ENCODE measurements at places on chromosomes 1 and 21. TPM values are rescaled to one million over a fixed set of nuclear protein-coding genes. Genes with fewer than 3 reads are reported as not detected.

DNA sequence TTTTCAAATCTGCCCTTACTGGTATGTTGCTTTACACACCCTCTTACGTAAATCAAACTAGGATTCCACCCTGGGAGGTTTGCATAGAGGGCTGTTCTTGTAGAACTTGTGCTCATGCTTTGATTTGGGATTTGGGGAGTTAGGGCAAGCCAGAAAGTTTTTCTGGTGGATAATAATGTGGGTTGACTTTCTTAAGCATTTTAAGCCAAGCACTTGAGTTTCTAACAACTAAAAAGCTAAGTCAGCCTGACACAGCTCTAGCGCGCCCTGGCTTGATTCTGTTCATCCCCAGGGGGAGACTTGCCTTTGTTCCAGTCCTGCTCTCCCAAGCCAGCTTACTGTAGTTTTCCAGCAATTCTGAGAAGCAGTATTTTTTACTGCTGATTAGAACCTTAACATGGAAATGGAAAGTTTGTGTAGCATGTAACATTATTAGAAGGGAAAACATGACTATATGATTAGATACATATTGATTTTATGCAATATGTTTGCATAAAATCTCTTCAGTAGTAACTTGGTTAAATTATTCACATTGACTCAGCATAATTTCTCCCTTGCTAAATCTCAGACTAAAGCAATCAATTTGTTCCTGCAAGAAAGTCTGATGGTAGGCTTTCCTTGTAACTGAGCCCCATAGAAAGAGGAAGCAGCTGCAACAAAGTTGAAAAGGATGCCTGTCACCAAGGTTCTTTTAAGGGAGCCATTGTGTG is 11.0 kb upstream of the PGD start:
- no peaks in the 10 kb centered on the region for H3K27me3 ChIP-seq
- peaks cover 26% of the 10 kb centered on the region for H3K4me1 ChIP-seq
- H3K4me3 ChIP-seq, result peak overlapping the region; percentile 9
- H3K27ac ChIP-seq, result peak overlapping the region; percentile 64

DNA sequence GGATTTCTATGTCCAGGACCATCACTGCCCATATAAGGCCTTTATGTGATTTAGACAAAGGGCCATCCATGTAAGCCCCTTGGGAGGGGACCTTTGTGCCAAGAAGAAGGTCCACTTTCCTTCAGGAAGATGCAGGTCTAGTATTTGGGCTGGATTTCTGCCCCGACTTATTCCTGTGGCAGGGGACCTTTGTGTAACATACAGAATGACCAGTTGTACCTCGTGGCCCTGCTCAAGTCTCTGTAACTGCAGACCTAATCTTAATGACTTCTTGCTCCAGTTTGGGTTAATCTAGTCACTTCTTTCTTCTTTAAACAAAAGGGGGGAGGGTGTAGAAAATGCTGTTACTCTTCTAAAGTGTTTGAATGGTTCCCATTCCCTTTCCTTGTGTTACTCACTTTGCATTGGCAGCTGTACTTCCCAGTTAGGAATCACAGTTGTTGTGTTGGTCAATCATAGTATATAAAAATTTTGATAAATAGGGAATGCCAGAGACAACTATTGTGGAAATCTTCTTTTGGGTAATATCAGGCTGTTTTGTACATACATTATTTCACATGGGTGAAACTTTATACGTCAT is 54.2 kb downstream of the MIGA1 start:
- H3K27me3 ChIP-seq, result no peaks in the 10 kb centered on the region
- H3K4me3 ChIP-seq, result no peak overlapping the region
- no peak for DNase-seq
- peak overlapping the region; percentile 30 for H3K27ac ChIP-seq
- no peaks in the 10 kb centered on the region for H3K4me1 ChIP-seq
- no peaks in the 10 kb centered on the region for H3K36me3 ChIP-seq

DNA sequence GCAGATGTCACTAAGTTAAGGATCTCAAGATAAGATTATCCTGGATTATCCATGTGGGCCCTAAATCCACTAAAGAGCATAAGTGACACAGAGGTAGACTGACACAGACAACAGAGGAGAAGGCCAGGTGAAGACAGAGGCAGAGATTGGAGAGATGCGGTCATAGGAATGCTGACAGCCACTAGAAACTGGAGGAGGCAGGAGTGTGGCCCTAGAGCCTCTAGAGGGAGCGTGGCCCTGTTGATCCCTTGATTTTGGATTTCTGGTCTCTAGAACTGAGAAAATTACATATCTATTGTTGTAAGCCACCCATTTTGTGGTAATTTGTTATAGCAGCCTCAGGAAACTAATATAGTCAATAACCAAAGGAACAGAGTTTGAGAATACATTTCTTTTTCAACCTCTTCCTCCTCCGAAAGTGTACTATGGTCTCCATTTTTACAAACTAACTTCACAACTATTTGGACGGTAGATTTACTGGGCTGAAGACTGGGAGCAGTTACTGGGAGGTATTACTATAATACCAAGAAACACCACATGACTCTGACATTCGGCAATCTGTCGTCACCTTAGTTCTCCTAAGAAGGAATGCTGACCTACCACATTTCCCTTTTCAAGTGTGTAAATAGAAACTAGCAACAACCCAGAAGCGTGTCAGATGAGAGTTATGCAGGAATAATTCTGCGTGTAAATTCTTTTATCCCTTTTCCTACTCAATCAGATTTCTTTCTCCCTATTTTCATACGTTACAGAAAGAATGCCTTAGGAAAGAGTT is 116.0 kb upstream of the ZNHIT6 start:
- DNase-seq, result no peak
- no peak overlapping the region for H3K27ac ChIP-seq
- no peaks in the 10 kb centered on the region for H3K36me3 ChIP-seq
- no peak overlapping the region for H3K4me3 ChIP-seq
- H3K27me3 ChIP-seq, result no peaks in the 10 kb centered on the region

- H3K27me3 ChIP-seq, result no peaks in the 10 kb centered on the region
- no peak for DNase-seq
- no peaks in the 10 kb centered on the region for H3K36me3 ChIP-seq
- no peaks in the 10 kb centered on the region for H3K4me1 ChIP-seq
- H3K4me3 ChIP-seq, result no peak overlapping the region
- no peak overlapping the region for H3K27ac ChIP-seq
Measured at GRCh38 chr21:35102488-35103371, 53.6 kb upstream of the RUNX1 start.

- no peaks in the 10 kb centered on the region for H3K36me3 ChIP-seq
- H3K27me3 ChIP-seq, result no peaks in the 10 kb centered on the region
- no peak overlapping the region for H3K27ac ChIP-seq
- H3K4me1 ChIP-seq, result no peaks in the 10 kb centered on the region
Measured at GRCh38 chr1:23524716-23525401, 6.2 kb downstream of the E2F2 start.

- no peaks in the 10 kb centered on the region for H3K27me3 ChIP-seq
- H3K36me3 ChIP-seq, result no peaks in the 10 kb centered on the region
- H3K4me1 ChIP-seq, result no peaks in the 10 kb centered on the region
- DNase-seq, result no peak
- no peak overlapping the region for H3K27ac ChIP-seq
- peak overlapping the region; percentile 59 for H3K4me3 ChIP-seq
Measured at GRCh38 chr1:240608707-240609106, 3.2 kb downstream of the GREM2 start.

DNA sequence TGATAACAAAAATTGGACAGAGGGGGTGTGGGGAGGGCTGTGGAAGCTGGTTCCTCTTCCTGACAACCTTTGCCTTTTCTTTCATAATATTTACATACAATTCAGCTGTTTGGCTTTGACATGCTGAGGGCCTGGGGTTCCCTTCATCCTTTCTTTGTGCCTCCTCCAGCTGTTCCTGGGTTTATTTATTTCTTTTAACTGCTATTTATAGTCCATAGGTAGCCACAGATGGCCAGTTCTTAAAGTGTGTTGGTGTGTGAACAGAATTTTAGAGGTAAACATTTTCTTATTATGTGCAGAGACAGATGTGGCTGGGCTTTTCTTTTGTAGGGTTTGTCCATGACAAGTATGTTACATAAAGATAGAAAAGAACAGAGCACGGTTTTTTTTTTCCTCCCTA is 34.1 kb upstream of the CNIH3 start:
- H3K27ac ChIP-seq, result no peak overlapping the region
- H3K4me3 ChIP-seq, result no peak overlapping the region
- DNase-seq, result no peak
- no peaks in the 10 kb centered on the region for H3K27me3 ChIP-seq

DNA sequence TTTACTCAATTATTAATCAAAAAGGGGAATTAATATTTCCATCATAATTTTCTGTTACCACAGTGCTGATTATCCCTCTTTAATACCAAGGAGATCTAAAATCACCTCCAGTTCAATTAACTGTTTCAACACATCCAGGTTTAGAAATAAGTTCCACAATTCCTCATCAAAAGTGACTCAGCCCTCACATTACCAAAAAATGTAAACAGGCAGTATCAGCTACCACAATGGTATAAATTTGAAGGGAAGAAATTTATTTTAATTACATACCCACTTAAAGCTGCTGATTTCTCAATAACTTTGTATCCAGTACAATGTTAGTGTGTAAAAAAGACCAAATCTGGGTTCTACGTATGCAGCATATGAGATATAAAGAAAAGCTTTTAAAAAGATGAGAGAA is 51.9 kb downstream of the EIF4G3 start:
- H3K4me3 ChIP-seq, result no peak overlapping the region
- no peaks in the 10 kb centered on the region for H3K36me3 ChIP-seq
- H3K27me3 ChIP-seq, result no peaks in the 10 kb centered on the region

DNA sequence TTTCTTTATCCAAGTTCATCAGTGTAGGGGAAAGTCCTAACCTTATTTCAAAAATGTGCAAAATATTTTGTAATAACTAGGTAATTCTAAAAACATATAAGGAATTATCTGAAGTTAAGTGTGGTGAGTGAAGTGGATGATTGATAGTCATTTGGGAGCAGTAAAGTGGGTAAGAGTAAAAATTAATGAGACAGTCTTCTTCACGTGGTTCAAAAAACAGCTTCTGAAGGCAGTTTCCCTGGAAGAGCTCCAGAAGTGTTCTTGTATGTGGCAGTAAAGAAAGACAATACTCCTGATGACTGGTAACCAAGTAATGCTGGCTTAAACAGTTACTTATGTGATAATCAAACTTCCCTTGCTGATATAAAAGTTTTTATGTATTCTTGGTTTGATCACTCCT is 50.3 kb downstream of the LEPR start:
- H3K4me1 ChIP-seq, result peaks cover 43% of the 10 kb centered on the region
- H3K27ac ChIP-seq, result peak overlapping the region; percentile 52
- no peaks in the 10 kb centered on the region for H3K27me3 ChIP-seq
- H3K36me3 ChIP-seq, result no peaks in the 10 kb centered on the region
- H3K4me3 ChIP-seq, result no peak overlapping the region

DNA sequence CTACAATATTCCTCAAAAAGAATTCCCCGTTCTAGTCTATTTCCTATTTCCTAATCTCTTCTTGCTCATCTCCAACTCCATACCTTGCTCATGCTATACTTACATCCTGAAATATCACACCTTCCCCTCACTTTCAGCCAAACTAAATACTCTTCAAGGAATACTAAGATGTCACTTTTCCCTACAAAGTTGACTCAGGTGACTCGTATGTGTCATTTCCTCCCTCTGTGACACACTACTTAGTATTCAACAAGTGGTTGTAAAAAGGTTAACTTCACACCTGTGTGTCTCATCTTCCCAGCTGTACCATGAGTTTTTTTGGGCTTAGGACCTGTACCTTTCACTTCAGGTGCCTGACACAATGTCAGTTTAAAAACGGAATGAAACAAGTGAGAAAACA is 81.9 kb upstream of the LBR start:
- no peaks in the 10 kb centered on the region for H3K27me3 ChIP-seq
- DNase-seq, result no peak
- no peak overlapping the region for H3K27ac ChIP-seq
- H3K4me1 ChIP-seq, result no peaks in the 10 kb centered on the region
- H3K36me3 ChIP-seq, result no peaks in the 10 kb centered on the region
- no peak overlapping the region for H3K4me3 ChIP-seq

DNA sequence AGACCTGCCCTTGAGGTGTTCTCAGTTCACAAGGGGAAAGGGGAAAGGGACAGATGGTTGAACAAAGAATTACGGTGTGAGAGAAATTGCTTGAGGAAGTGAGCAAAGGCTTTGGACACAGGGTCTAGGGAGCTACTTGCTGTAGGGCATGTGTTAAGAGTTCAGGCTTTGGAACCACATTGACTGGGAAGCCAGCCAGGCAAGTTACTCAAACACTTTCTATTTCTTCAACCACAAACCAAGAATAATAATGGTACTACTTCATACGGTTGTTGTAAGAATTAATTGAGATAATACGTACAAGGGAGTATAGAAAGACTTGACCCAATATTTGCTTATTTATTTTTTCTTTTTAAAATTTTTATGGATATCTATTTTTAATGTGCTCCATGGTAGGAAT is 26.6 kb downstream of the AK4 start:
- H3K27ac ChIP-seq, result peak overlapping the region; percentile 61
- H3K4me1 ChIP-seq, result peaks cover 53% of the 10 kb centered on the region
- no peak overlapping the region for H3K4me3 ChIP-seq
- no peaks in the 10 kb centered on the region for H3K36me3 ChIP-seq

DNA sequence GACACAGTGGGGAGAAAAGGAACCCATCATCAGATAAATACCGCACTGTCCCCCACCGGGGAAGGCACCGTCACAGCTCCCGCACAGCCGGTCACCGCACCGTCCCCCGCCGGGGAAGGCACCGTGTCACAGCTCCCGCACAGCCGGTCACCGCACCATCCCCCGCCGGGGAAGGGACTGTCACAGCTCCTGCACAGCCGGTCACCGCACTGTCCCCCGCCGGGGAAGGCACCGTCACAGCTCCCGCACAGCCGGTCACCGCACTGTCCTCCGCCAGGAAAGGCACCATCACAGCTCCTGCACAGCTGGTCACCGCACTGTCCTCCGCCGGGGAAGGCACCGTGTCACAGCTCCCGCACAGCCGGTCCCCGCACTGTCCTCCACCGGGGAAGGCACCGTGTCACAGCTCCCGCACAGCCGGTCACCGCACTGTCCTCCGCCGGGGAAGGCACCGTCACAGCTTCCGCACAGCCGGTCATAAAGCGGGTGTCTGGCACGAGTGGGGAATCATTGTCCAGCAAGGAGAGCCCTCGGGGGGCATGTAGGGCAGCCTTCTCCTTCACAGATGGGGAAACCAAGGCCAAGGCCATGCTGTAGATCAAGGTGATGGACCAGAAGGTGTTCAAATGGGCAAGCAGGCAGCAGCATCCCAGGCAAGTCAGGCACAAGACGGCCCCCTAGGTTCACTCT is 280.1 kb downstream of the NPHP4 start:
- no peaks in the 10 kb centered on the region for H3K36me3 ChIP-seq
- H3K4me1 ChIP-seq, result no peaks in the 10 kb centered on the region
- DNase-seq, result no peak
- no peak overlapping the region for H3K4me3 ChIP-seq

DNA sequence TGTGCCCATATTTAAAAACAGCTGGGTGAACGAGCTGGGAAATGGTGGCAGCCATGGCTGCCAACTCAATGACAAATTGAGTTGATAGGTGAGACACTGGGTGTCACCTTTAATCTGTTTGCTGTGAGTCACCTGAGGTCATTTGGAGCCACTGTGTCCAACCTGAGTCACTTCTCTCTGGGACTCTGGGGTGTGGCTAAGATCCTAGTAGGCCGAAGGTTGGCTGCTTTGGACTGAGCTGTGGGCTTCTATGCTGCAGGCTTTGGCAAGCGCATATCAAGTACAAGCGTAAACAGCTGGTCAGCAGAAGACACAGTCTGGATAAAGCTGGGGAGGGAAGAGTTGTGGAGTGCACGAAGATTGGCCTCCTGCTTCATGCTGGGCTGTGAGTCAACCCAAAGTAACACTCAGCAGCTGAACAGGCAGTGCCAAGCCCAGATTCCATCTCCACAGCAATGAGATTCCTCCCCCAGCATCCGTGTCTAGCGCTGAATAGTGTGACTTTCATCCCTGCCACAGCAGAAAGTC is 24.0 kb downstream of the TEX35 start:
- H3K27me3 ChIP-seq, result no peaks in the 10 kb centered on the region
- peak overlapping the region; percentile 8 for H3K4me3 ChIP-seq
- peak overlapping the region; percentile 87 for H3K27ac ChIP-seq
- DNase-seq, result peak; percentile 86

The BACE2 gene
- 5.9 TPM for total RNA-seq

The LENEP gene
- total RNA-seq, result not detected

The KIF21B gene
- total RNA-seq, result 4.4 TPM

The LIPI gene
- total RNA-seq, result not detected

The RAB7B gene
- total RNA-seq, result 0.43 TPM

All from right lobe of liver (tissue), 6 donors.